ENCODE measurements at places on chromosomes 6 and 20.

DNA sequence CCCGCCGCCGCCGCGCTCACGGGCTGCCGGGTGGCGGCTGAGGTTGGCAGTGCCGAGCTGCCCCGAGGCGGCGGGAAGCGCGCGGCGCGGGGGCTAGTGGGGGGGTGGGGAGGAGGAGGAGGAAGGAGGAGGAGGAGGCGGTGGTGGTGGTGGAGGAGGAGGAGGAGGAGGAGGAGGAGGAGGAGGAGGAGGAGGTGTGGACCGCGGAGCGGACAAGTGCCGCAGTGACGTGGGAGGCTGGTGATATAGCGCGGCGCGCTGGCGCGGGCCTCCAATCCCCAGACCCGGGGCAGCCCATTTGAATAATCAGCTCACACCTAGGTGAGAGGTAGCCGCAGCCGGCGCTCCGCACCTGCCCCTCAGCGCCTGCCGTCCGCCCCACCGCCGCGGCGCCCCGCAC, at the start of gene FOXA2:
TSS of gene FOXA2 (minus strand) at position 51 of the 400 bp plus-strand sequence. CDS start 294 bp downstream, outside the sequence.
- no peak for DNase-seq

GRCh38 chr6:149231778-149232177, 85.7 kb upstream of the TAB2 start:
- DNase-seq: no peak

- DNase-seq: no peak
These were observed 217.8 kb upstream of the TSHZ2 start for GRCh38 chr20:52754366-52754765.

- DNase-seq: no peak
These were observed 365.8 kb downstream of the SAMD5 start for GRCh38 chr6:147874322-147874721.

GRCh38 chr20:37727957-37728634, 34.3 kb downstream of the CTNNBL1 start:
- DNase-seq: no peak

GRCh38 chr20:47317127-47317895, 39.2 kb downstream of the ZMYND8 start:
- DNase-seq: peak; percentile 9

DNA sequence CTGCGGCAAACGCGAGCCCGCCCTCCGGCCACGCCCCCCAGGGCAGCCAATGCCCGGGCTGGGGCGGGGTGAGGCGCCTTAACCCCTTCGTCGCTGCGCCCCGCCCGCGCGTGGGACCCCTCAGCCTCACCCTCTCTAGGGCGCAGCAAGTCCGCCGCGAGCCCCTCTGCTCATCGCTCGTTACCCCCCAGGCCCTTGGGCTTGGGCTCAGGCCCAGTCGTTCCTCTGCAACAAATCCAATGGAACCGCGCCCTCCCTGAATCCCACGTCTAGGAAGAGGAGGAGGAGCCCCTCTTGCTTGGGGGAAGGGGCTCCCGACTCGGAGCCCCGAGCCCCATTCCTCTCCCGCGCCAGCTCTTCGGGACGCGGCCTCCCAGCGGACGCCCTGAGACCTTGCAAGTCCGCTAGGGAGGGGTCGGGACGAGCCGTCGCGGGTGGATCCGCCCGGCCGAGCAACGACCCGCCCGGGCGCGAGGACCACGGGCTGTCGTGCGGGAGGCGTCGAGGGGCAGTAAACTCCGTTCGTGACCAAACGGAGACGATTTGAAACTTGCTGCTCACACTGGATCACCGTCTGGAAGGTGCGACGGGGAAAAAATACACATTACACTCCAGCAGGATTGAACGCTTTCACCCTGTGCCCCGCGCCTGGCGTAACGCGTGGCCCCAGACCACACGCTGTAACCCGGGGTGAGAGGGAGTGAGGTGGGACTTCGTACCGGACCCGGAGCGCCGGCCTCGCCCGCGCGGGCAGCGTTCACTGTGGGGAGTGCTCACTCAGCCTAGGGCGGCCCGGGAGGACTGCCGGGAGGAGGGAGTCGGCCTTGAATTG, 477 bp upstream of the LZTS3 start:
- DNase-seq: peak; percentile 86

DNA sequence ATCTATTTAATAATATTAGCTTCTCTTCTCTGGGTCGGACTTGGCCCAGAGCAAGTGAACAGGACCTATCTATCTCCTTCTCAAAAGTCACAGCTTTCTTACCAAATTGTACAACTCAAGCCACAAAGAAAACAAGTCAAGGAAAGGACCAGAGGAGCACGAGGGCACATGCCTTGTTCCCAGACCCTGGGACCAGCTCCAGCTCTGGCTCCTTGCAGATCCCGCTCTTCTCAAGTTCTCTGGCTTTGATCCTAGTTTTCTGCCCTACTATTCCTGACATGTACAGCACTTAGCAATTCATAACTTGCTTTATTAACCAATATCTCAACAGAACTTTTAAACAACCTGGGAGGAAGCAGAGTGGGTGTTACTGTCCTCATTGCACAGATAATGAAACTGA, 185.9 kb downstream of the ESR1 start:
- DNase-seq: no peak

GRCh38 chr6:10235344-10235743, 179.5 kb downstream of the TFAP2A start:
- DNase-seq: no peak

DNA sequence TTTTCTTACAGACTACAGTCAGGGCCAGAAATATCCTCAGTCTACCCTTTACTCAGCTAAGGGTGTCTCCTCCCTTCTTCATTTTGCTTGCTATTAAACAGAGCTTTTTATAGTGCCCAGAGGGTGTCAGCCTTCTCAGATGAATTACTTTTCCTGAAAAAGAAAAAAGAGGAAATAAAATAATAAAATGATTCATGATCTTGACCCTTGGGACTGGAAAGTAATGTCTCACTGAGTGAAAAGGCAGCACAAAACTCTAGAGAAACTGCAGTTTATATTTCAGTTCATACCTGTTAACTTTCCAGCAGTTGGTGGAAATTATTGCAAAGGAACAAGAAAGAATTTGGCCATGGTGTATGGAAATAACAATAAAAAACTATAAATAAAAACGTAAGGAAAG, 170.6 kb downstream of the IBTK start:
- no peak for DNase-seq

- no peak for DNase-seq
These were observed 75.6 kb upstream of the LGSN start for GRCh38 chr6:63395381-63395780.

DNA sequence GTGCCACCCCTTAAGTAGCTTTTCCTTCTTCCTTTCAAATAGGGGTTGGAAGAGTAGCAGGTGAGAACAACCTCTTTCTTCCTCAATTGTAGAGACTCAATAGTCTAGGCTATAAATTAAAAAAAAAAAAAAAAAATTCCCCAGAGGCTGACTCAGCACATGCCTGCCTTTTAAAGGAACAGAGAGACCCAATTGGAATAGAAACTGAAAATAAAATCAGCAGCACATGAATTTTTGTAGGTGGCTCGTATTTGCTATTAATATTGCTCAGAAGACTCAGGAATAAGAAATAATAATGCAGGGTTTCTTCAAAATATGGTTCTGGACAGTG, 19.3 kb downstream of the TOP1 start:
- no peak for DNase-seq

DNA sequence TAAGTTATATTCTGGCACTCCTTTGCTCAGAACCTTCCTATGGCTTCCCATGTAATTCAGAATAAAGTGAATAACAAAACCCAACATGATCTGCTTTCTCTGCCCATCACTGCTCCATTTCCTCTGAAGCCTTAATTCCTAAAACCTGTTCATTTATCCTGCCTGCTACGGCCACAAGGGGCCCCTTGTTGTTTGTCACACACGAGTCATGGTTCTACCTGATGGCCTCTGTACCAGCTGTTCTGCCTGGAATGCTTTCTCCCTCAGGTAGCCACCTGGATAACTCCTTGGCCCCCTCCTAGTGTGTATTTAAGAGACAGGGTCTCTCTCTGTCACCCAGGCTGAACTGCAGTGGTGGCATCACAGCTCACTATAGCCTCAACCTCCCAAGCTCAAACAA, 26.8 kb downstream of the ERGIC3 start:
- DNase-seq: no peak

GRCh38 chr6:161261816-161262215, 12.0 kb downstream of the AGPAT4 start:
- no peak for DNase-seq

DNA sequence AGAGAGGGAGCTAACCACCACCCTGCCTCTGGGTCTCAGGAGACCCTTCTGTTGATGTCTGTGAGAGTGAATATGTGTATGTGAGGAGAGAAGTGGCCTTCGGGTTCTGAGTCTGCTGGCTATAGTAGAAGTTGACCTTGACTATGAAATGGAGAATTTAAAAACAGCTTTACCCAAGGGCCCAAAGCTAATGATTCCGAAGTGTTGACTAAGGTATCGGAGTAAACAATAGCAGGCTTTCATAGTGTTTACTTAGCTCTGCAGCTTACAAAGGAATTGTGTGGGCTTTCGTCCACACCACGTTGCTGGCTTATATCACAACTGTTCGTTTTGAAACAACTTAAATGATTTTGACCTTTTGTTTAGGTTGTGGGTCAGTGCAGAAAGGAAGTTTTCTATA, 126.5 kb upstream of the JAG1 start:
- no peak for DNase-seq

DNA sequence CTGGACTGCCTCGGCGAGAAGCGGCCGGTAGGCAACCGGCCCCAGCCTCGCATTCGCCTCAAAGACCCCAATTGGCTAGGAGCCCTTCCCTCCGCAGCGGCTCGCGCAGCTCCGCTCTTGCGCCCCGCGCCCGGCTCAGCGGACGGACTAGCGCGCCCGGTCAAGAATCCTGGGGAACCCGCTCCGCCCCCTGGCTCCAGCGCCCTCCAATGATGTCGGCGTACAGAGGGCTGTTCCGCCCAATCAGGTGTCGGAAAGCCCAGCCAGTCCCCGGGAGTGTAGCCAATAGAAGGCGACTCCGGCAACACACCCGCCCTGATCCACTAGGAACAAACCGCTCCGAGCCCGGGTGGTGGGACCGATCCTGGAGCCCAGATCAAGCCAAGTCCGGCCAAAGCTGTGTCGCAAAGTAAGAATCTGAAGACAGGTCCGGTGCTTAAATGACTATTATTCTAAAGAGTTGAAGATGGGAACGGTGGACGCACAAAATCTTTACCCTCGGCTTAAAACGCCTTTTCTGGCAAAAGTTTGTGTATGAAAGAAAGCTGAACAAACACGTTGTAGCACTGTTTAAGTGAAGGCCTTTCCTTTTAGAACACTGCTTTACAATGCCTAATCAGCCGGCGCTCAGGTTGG, 132.2 kb downstream of the OGFRL1 start:
- no peak for DNase-seq

DNA sequence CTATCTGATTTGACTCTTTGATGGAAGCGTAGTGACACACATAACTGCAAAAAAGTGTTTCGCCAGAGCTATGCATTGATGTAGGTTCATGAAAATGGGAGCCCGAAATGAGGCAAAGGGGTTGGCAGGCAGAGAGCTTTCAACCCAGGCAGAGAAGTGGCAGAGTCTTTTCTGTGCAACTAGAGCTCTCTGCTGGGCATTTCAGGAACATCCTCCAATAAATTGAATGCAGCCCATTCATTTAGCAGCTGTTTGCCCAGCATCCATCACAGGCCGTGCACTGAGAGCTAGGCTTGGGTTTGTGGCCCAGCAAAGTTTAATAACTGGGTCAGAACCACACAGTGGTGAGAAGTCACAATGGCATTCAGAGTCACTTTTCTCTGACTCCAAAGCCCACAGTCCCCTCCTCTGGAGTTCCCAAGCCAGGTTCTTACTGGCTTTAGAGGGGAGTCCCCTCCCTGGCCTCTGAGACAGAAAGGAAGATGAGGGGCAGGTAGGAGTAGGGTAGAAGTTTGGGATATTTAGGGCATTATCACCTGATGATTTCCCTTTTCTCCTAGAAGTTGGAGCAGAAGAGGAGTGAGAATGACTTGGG, 31.8 kb upstream of the ELMO2 start:
- peak; percentile 14 for DNase-seq

- DNase-seq: peak; percentile 50
These were observed 62.3 kb downstream of the SNX9 start for GRCh38 chr6:157885211-157885788.

GRCh38 chr6:34457382-34457741, 8.5 kb upstream of the PACSIN1 start:
- no peak for DNase-seq

- DNase-seq: no peak
These were observed 553.7 kb downstream of the CD109 start for GRCh38 chr6:74249658-74250057.

- DNase-seq: no peak
These were observed 110.1 kb downstream of the SNX5 start for GRCh38 chr20:17858450-17859001.

DNA sequence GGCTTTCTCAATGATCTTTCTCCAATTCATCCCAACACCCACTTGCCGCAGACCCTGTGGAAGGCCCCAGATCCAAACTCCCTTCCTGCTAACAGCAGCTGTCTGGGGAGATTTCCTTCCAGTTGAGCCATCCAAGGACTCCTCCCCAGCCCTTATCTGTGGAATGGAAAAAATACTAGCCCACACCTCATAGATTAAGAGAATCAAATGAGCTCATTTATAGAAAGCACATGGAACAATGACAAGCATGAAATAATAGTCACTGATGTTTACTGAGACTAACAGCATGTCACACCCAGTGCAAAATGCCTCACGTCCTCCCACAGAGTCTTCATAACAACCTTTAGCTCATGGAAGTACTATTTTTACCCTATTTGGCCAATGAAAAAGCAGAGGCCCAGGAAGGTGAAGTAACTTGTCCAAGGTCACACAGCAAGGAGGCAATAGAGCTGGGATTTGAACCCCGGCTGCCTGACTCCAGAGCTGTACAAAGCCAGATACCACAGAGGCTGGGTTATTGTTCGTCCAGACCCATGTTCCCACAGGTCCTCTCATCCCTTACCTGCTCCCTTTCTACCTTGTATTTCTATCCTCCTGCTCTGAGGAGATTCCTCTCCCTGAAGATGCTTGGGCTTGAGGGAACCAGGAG, 23.4 kb upstream of the PTGIS start:
- no peak for DNase-seq

- no peak for DNase-seq
These were observed 187.0 kb upstream of the FOXQ1 start for GRCh38 chr6:1124885-1125284.

- no peak for DNase-seq
These were observed 5.6 kb downstream of the SPATA2 start for GRCh38 chr20:49909499-49910339.

DNA sequence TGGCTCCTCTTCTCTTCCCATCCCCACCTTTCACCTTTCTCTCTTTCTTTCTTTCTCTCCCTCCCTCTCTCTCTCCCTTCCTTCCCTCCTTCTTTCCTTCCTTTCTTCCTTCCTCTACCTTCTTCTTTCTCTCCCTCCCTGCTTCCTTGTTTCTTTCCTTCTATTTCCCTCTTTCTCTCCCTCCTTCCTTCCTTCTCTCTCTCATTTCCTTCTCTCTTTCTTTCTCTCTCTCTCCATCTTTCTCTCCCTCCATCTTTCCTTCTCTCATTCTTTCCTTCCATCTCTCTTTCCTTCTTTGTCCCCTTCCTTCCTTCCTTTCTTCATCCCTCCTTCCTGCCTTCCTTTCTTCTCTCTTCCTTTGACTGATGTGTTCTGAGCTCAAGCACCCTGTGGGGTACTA, 1467.0 kb upstream of the DEFB115 start:
- no peak for DNase-seq

DNA sequence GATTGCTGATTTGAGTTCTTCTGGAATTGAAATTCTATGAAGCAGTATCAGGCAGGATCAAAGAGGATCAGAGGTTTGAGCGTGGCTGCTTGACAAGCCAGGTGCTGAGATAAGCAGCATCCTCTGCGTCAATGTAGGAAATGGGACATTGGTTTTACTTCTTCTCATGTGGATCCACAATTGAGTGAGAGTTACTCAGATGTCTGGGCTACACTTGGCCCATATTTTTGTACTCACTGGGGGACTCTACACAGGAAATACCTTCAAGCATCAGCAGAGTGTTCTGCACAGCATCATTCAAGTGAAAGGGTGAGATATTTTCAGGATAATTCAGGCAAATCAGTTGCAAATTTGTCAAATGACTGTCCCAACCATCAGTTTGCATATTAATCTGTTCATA, 613.9 kb upstream of the ARID1B start:
- DNase-seq: no peak

All from DND-41 (cell line).